ENCODE measurements at places on chromosomes 5 and 9.
A peak's percentile ranks its signal among the peaks of the same experiment; 100 is the strongest.

DNA sequence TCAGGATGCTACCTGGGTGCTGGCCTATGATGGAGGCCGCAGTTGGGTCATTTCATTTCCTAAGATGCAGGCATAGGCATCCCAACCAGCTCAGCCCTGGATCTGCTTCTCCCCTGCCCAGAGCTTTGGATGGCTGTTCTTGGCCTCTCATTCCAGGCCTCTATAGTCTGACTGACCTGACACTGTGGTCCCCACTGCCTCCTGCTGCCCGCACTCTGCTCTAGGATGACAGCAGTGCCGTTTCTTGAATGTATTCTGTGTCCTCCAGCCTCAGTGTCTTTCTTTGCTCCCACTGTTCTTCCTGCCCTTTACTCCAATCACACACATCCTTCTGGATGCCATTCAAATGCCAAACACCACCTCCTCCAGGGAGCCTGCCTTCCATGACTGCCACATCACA is 235.7 kb downstream of the HSPA4 start:
- DNase-seq: no peak

- DNase-seq: no peak
Measured at GRCh38 chr5:95163079-95163478, 121.8 kb downstream of the MCTP1 start.

GRCh38 chr9:35956651-35957050 is 1.3 kb downstream of the OR2S2 start:
- DNase-seq: no peak

DNA sequence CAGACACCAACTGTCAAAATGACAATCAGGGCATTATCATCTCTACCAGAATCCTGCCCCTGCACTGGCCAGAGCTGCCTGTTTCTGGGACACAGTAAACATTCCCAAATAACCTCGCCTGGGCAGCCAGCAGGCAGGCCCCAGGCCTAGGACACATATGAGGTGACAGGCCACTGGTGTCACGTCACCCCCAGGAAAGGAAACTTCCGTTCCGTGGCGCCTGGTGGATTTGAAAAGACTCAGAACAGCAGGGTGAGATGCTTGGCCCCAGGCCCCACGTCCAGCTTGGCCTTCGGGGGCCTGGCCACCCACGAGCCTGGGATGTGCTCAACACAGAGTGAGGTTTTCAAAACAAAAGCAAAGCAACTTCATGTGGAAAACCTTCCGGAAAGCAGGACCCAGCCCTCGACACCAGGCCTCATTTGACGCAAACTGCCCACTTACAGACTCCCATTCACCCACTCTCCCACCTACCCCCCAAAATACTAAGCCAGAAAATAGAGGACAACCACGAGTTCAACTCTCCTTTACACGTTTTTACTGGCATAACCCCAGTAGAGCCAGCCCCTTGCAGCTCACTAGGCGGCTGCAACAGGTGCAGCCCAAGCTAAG is 1.2 kb downstream of the SEMA4D start:
- DNase-seq: no peak

DNA sequence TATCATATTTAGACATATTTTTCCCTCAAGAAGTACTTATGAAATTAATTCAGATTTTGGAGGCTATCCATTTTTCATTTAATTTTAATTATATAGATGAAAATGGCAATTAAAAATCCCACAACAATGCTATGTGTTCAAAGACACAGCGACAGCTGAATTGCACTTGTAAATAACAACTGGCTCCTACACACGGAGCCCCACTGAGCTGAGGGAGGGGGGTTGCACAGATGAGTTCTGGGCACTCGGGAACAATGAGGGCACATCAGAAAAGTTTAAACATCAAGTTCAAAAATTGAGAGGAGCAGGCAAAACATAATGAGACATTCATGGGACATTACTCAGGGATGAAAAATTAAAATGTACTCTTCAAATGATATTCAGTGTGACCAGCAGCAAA is 104.9 kb downstream of the MARCHF3 start:
- no peak for DNase-seq

DNA sequence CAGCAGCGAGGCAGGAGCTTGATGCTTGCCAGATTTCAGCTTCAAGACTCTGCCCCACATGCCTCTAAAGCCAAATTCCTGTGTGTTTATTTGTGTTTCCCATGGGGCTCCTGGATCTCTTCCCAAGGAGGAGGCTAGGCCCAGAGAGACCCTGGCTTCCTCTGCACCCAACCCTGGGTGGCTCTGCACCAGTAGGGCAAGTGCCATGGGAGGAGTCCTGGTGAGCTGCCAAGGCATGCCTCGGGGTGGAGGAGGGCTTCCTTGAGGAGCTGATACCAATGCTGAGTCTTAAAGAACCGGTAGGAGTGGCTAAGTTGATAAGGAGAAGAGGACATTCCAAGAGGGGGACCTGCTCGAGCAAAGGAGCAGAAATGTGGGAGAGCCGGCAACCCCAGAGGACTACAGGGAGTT is 6.8 kb upstream of the TIFAB start:
- no peak for DNase-seq

DNA sequence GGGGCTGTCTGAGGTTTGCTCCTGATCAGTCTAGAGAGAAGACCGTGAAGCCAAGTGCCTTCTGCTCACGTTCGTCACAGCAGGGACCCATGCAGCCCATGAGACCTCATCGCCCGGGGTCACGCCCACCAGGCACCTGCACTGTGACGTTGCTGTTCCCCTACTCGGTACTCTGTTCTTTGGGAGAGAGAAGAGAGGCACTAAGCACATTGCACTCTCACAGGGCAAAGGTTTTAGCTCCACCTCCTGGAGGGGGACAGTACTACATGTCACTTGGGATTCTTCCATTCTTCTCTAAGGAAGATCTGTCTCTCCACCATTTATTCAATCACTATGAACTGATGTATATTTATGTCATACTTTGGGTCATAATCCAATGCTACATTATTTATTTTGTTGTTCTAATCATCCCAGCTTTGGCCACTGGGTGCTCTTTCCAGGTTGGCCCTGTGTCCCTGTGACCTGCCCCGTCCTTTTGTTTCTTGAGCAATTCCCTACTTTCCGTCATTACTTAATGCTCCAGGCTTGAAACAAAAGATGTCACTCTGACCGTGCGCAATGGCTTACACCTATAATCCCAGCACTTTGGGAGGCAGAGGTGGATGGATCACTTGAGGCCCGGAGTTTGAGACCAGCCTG is 31.4 kb upstream of the BRD3 start:
- DNase-seq: peak; percentile 10

- DNase-seq: no peak
Measured at GRCh38 chr9:116334546-116335150, 181.1 kb downstream of the PAPPA start.

- no peak for DNase-seq
Measured at GRCh38 chr9:91972076-91972626, 22.1 kb upstream of the ROR2 start.

- DNase-seq: no peak
Measured at GRCh38 chr9:68763104-68763503, 58.1 kb downstream of the PIP5K1B start.

- DNase-seq: no peak
Measured at GRCh38 chr5:78899922-78900362, 85.2 kb downstream of the ARSB start.

GRCh38 chr9:82650368-82650767 is 412.6 kb downstream of the RASEF start:
- DNase-seq: no peak

GRCh38 chr5:159449925-159450324 is 119.6 kb upstream of the IL12B start:
- DNase-seq: no peak

- no peak for DNase-seq
Measured at GRCh38 chr5:74660140-74660539, 19.6 kb upstream of the ENC1 start.

DNA sequence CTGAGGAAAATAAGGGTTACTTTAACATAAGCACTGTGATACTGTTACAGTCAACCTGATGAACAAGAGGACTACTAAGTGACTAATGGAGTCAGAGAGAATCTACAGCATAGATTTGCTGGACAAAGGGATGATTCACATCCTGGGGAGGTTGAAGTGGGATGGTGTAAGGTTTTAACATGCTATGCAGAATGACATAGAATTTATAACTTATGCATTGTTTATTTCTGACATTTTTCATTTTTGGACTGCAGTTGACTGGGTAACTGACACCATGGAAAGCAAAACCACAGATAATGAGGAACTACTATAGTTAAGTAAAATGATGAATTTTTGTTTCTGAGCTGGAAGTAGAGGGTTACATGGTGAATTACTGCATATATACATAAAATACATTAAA is 389.2 kb downstream of the MAT2B start:
- no peak for DNase-seq

DNA sequence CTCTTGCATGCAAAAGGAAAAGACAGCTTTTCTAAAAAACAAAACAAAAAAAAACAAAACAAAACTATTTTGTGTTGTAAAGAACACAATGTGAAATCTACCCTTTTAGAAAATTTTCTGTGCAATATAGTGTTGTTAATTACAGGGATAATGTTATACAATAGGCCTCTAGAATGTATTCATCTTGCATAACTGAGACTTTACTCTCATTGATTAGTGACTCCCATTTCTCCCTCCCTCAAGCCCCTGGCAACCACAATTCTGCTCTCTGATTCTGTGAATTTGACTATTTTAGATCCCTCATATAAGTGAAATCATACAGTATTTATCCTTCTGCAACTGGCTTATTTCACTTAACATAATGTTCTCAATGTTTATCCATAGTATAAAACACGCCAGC is 234.1 kb downstream of the TMEM161B start:
- no peak for DNase-seq

DNA sequence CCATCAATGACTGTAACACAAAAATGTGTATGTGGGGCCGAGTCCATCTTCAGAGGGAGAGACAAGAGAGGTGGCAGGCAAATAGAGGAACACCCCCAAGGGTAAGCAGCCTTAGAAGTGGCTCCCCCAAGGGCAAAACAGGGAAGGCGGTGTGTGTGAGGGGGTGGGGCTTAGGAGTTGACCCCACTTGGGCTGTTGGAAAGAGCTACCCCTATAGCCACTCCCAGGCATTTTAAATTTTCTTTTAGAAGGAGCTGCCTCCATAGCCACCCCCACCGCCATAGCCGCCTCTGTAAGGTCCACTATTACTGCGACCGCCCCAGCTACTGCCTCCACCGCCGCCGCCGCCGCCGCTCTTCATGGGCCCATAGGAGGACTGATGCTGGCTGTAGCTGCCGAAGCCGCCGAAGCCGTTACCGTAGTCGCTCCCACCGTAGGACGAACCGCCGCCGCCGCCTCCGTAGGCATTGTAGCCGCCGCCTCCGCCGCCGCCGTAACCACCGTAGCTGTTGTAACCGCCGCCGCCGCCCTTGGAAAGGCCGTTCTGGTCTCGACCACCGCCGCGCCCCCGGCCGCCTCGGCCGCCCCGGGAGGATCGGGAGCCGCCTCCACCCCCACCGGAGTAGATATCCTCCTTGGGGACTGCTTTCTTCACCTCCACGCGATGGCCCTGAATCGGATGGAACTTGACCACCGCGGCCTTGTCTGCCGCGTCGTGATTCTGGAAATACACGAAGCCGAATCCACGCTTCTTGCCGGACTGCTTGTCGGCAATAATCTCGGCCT is 1.1 kb downstream of the HNRNPA0 start:
- DNase-seq: peak; percentile 29

- no peak for DNase-seq
Measured at GRCh38 chr9:96236854-96237550, 65.0 kb downstream of the HSD17B3 start.

GRCh38 chr5:99063737-99064136 is 134.9 kb upstream of the CHD1 start:
- DNase-seq: no peak

GRCh38 chr9:125985142-125985997 is 238.2 kb downstream of the PBX3 start:
- no peak for DNase-seq

GRCh38 chr5:76831110-76831452 is 12.3 kb downstream of the F2RL1 start:
- DNase-seq: no peak

DNA sequence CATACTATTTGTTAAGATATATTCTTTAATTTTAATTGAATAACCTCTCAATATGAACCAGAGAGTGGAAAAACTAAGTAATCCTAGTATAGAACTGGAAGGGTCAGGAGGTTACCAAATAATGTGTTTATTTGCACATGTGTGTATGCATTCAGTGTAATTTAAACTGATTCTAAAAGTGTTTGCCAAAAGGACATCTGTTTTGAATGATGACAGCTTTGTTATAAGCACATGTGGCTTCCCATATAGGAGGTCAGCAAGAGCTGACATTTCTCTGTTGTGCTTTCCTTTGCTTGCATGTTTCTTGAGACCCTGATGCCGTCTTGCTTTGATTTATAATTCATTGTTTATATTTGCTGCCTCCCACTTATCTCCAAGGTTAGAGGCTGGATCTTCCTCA is 383.4 kb downstream of the BRINP1 start:
- no peak for DNase-seq

- no peak for DNase-seq
Measured at GRCh38 chr5:8952147-8952546, 593.7 kb downstream of the SEMA5A start.

GRCh38 chr9:106918825-106919509 is 56.0 kb downstream of the ZNF462 start:
- no peak for DNase-seq

- no peak for DNase-seq
Measured at GRCh38 chr5:135739383-135739981, 95.0 kb upstream of the SLC25A48 start.

- DNase-seq: no peak
Measured at GRCh38 chr5:153818626-153819025, 220.1 kb downstream of the FAM114A2 start.
